Panc1 (cell line): ENCODE measurements at places on chromosomes 16 and 17. TPM values are rescaled to one million over a fixed set of nuclear protein-coding genes. Genes with fewer than 3 reads are reported as not detected.

DNA sequence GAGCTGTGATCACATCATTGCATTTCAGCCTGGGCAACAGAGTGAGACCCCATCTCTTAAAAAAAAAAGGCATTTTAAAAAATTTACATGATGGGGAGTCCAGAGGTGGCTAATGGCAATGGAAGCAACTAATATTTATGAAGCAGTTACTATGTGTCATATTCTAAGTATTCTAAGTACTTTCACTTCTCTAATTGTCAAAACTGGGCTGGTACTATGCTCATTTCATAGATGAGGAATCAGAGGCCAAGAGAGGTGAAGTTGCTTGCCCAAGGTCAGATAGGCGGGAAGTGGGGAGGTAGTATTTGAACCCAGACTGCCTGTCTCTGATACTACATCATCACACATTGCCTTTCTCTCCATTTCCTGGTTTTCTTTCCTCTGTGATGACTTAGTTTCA is 50.7 kb downstream of the SLC5A11 start:
- DNase-seq: no peak

DNA sequence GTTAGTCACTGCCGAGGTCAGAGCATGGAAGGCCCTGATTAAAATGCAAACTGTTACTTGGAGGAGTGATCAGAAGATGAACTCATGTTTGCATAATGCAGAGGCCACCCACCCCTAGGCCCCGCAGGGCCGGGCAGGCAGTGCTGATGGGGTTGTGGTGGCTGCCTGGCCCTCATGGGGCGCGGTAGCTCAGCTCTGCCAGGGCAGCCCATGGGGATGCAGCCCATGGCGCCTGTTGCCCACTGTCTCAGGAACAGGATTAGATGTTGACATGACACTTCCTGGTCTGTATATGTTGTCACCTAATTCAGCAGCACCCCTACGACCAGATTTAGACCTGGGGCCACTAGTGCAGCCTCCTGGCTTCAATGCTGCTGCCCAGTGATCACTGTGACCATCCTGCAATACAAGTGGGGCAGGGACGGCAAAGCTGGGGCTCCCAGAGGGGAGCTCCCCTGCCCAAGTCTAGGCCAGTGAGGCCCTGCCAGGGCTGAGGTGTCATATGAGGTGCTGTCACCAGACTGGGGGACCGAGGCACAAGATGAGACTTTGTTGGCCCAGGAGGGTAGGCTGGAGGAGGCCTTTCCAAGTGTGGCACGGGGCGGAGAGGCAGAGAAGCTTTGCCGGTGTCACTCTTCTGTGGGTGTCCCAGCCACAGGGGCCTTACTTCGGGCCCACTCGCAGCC is 49.1 kb downstream of the RAI1 start:
- no peak for DNase-seq

OTOP2 gene
- not detected for total RNA-seq

SMIM5 gene
- 0.10 TPM for total RNA-seq

DNA sequence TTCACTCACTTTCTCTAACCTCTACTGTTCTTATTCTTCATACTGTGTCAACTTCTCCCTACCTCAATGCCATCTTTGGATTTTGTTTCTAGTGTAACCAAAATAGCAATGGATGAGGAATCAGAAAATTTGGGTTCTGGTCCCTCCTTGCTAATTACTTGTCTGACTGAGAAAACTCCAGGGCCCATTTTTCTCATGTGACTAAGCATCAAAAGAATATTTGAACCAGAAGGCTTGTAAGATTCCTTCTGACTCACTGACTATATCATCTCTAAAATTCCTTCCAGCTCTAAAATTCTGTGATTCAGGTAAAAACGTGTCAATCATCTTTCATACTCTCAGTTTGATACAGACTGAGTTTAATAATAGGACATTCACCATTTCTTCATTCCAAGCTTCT is 57.9 kb downstream of the BRIP1 start:
- DNase-seq: no peak

DNA sequence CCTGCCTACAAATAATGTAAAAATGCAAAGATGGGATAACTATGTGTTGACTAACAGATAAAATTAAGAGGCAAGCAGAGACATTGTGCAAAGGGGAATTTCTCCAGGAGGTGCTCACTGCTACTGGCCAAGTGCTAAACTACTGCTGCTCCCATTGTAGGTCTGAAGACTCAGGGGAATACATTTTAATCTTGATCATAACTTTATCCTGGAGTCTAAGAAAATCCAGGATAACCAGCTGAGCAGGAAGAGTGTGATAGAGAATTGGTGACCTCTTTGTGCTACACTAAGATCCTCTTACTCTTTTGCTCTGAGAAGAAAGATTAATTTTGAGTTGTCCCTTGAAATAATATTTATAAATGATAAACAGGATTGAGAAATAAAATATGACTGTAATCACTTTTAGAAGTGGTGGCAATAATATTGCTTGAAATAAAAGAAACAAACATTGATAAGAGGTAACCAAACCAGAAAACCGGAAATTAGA is 5.9 kb downstream of the RNF43 start:
- DNase-seq: no peak

DNA sequence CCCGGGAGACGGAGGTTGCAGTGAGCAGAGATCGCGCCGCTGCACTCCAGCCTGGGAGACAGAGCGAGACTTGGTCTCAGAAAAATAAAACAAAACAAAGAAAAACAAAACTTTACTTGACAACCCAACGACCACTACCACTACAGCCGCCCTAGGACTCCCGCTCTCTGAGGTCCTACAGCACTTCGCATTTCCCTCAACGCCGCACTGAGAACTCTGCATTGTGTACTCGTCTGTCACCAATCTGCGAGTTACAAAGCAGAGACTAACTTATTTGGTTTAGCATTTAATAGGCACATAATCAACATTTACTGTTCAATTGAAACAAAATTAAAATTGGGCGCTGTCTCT is 479 bp upstream of the ZNF207 start:
- no peak for DNase-seq

GRCh38 chr17:3983606-3984484 is 19.6 kb upstream of the ATP2A3 start:
- no peak for DNase-seq

C16orf82 gene
- total RNA-seq: not detected

TMEM235 gene
- not detected for total RNA-seq

DNA sequence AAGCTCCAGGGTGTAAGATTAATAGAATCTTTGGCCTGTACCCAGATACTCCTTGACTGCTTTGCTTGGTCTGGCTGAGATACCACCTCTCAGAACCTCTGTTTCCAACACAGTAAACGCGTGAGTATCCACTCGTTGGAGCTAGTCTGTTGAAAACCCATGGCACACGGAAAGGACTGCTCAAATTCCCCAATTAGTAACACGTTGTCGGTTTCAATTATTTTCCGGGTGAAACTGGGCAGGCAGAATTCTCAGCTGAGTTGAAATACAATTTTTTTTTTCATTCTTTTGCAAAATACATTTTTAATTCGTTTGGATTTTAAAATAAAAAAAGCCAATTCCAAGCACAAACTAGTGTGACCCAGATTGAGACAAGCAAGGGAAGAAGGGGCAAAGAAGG is 120.5 kb downstream of the MAF start:
- no peak for DNase-seq

DNA sequence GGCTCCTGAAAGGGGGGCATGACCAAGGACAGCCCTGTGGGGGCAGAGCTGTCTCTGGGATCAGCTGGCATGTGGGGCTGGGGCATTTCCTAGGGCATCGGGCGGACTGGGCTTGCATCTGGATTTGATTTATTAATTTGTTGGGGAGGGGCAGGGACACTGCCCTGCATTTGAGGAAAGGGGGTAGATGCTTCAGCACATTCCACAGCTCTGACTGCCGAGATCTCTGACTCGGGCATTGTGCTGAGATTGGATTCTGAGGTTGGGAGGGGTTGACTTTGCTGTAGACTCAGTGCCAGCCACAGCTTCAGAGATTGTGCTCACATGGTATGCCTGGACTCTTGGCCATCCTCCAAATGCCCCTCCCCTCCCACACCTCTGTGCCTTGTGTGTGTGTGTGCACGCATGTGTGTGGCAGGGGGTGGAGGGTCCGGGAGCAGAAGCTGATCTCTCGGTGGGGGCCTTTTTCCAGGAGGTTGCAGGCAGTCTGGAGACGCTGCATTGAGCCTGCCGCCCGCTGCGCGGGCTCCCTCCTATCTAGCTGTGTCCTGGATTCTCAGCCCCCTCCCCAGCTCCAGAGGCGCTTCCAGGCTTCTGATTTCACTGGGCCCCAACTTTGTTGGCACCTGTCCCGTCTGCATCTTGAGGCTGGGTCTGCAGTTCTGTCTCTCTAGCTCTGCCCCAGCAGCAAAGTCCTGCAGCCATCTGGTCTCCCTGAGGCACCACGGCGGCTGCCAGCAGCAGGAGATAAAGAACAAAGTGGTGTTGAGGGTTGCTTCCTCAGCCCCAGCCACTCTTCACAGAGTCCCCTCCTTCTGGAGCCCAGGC is 14.9 kb downstream of the IGFBP4 start:
- no peak for DNase-seq

CEP295NL gene
- total RNA-seq: 0.87 TPM

DNA sequence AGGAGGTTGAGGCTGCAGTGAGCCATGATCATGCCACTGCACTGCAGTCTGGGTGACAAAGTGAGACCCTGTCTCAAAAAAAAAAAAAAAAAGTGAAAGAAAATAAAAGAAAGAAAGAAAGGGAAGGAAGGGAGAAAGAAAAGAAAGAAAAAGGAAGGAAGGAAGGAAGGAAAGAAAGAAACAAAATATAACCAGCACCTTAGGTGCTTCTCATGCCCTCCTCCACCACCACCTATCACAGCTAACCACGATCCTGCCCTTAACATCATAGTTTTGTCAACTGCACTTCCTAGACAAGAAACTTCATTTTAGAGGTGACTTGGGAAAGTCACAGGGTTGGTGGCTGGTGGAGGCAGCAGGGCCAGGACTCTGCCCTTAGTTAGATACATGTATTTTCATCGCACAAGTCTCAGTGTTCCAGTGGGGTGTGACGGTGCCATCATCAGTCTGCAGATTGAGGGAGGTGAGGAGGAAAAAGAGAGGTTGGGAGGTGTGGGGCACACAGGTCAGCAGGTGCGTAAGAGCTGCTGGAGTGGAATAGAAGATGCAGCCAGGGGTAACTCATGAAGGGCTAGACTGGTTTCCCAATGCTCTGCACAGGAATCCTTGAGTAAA is 10.0 kb downstream of the SUPT4H1 start:
- DNase-seq: no peak

DNA sequence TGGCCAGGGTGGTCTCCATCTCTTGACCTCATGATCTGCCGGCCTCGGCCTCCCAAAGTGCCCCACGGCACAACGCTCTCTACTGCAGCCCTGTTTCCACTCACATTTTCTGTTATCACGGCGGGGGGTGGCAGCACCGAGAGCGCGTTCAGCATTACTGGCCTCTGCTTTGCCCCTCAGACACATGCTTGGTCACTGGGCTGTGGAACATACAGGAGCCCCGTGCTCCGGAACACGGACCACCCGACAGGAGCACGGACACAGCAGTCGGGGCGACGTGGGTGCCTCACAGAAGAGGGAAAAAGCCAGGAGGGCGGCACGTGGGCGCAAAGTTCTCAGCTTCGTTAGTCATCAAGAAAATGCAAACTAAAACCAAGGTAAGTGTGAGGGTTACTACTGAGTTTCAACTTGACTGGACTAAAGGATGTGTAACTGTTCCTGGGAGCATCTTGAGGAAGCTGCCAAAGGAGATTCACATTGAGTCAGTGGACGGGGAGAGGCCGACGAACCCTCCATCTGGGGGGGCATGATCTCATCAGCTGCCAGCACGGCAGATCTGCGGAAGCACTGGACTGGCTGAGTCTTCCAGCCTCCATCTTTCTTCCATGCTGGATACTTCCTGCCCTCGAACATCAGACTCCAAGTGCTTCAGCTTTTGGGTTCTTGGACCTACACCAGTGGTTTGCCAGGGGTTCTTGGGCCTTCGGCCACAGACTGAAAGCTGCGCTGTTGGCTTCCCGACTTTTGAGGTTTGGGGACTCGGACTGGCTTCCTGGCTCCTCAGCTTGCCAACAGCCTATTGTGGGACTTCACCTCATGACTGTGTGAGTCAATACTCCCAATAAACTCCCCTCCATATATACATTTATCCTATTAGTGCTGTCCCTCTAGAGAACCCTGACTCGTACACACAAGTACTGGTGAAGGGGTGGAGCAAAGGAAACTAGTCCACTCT is 106.8 kb downstream of the ZNF778 start:
- no peak for DNase-seq

STH gene
- not detected for total RNA-seq

DNA sequence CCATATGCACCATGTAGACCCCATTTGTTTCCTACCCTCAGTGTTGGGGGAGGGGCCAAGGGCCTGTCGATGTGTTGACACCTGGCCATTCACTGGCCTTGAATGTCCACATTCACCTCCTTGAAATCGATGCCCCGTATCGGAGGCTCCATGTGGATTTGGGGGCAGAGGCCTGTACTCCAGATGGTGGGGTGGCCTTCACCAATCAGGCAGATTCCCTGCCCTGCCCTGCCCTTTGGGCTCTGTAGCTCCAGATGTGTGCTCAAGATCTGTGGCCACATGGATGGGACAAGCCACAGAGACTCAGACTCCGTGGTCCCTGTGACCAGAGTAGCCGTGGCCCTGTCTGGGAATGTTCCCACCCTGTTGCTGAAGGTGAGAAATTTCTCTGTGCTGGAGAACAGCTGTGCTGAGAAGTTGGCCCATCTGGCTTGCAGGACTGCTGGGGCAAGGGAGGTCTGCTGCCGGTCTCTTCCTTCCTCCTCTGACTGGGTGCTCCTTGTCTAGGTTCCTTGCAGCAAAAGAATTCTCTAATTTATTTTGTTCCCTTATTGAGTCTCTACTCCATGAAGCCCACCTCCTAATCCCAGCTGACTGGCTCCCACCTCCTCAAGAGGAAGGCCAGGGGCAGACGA is 221.3 kb downstream of the SEC14L1 start:
- DNase-seq: no peak

- DNase-seq: no peak
Measured at GRCh38 chr16:54503011-54503855, 216.6 kb upstream of the IRX3 start.

DNA sequence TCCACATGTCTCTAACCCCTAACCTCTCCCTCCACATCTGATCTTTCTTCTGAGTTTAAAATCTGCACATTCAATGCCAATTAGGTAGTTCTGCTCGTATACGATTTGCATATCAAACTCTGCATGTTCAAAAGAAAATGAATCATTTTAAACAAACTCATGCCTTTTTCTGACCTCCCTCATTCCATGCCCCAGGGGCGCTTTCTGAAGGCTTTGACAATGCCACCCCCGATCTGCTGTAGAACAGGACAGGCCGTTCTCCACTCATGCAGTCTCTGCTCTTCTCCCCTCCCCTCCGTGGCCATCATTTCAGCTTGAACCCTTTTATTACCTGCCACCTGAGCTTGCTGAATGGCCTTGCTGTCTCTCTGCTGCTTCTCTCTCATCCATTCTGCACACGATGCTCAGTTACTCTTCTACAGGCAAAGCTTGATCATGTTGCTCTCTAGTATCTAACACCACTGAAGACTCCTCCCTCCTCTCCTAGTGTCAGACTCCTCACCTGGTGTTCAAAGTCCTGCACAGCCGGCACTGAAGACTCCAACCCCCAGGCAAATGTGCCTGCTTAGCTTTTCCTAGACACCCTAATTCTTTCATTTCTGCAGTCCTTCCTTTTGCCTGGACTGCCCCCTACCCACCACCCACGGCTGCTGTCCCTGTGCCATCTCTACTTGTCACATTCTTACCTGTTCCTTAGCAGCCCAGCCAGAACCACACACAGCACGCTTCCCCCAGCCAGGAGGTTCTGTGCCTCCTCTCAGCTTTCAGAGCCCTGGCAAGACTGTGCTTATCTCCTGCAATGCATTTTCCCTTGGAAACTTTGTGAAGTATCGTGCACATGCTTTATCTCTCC is 6.2 kb downstream of the TMEM238L start:
- DNase-seq: no peak
